ENCODE measurements at places on chromosomes 4 and X.

GRCh38 chr4:118814891-118815290 is 21.0 kb downstream of the SEC24D start:
- no peak for DNase-seq

DNA sequence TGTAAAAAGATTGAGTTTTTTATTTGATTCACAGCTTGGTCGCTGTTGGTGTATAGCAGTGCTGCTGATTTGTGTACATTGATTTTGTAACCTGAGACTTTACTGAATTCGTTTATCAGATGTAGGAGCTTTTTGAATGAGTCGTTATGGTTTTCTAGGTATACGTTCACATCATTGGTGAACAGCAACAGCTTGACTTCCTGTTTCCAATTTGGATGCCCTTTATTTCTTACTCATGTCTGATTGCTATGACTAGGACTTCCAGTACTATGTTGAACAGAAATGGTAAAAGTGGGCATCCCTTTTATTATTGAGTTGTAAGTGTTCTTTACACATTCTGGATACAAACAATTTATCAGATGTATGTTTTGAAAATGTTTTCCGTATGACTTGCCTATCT is 76.0 kb downstream of the ADGRG4 start:
- no peak for DNase-seq

GRCh38 chr4:102169345-102169744 is 175.9 kb downstream of the SLC39A8 start:
- no peak for DNase-seq

- no peak for DNase-seq
Measured at GRCh38 chr4:183098019-183098722, 886 bp upstream of the WWC2 start.

DNA sequence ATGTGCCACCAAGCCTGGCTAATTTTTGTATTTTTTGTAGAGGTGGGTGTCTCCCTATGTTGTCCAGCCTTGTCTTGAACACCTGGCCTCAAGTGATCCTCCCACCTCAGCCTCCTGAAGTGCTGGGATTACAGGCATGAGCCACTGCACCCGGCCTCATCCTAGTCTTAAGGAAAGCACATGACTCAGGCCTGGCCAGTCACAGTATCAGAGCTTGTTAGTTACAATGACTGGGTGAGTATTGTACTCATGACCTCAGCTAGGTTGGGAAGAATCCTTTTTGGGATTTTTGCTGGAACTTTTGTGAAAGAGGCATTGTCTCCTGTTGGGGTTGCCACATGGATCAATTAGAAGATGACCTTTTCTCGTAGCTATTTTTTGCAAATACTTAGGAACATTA is 292.8 kb downstream of the RAPGEF2 start:
- no peak for DNase-seq

GRCh38 chr4:73831569-73831968 is 4.9 kb upstream of the CXCL6 start:
- DNase-seq = no peak

DNA sequence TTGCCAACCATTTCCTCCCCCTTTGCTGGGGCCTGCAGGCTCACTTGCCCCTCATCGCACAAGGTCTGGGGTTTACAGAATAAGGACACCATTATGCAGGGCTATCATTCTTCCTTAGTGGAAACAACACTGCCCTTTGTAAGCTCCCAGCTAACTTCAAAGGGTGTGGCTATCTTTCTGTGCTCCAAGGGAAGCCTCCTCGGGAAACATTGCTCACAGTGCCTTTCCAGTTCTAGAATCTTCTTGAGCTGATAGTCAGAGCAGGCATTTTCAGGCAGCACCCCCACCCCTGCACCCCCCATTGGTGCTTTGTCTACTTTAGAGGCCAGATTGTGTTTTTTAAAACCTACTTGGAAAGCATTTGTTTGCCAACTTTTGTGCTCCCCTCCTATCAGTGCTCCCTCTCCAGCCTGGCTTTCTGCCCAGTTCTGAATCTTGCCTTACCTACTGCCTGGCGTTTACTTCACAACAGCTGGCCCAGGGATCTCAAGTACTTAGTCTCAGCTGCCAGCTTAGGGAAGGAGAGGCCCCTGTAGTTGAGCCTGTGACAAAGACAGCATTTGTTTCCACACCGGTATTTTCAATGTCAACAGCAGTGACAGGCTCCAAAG is 53.5 kb downstream of the PLAC1 start:
- DNase-seq = no peak

- DNase-seq = no peak
Measured at GRCh38 chr4:70705183-70706043, 16.4 kb upstream of the RUFY3 start.

GRCh38 chrX:18542905-18543304 is 117.5 kb downstream of the CDKL5 start:
- DNase-seq = no peak

- DNase-seq = no peak
Measured at GRCh38 chr4:10036807-10037342, 15.6 kb upstream of the SLC2A9 start.

DNA sequence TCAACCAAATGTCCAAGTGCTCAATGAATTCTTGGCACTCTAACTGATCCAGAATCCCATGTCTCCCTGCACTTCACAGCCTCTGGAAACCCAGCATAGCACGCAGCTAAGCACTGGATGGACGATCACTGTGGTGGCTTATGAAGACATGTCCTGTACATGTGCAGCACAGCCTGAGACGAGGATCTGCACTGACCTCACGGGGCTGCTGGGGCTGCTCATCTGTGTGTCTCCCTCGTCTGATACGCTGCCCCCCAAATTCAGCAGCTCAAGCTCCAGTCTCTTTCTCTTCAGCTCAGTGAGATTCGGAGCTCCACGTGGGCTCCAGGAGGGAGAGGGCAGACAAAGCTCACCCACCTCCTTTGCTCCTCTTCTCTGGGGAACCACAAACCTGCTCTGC is 126.9 kb downstream of the CPZ start:
- no peak for DNase-seq

GRCh38 chrX:47751670-47752069 is 85.0 kb upstream of the ZNF81 start:
- DNase-seq = no peak

GRCh38 chr4:95105983-95106382 is 348.2 kb downstream of the BMPR1B start:
- no peak for DNase-seq

- no peak for DNase-seq
Measured at GRCh38 chr4:152689615-152690501, 10.1 kb upstream of the TMEM154 start.

- no peak for DNase-seq
Measured at GRCh38 chr4:124694946-124695598, 17.5 kb downstream of the ANKRD50 start.

- DNase-seq = no peak
Measured at GRCh38 chrX:41558531-41558930, 111.4 kb downstream of the NYX start.

- DNase-seq = no peak
Measured at GRCh38 chr4:142703694-142704309, 142.3 kb downstream of the INPP4B start.

DNA sequence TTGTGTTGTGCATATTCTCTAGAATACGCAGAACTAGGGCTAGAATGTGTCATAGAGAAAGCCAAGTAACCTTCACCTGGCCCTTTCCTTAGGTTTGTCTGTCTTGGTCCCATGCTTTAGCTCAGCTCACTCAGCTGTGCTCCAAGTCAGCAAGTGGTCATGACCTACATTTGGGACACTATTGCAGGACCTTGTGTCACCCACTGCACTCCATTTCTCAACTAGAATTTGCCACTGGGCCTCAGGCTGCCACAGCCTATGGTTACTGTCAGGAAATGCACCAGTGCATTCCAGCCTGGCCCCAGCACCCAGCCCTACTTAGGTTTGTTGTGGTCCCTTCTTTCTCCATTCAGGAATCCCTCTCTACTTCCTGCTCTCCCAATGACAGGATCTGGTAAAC is 7.7 kb upstream of the FGG start:
- DNase-seq = no peak

- no peak for DNase-seq
Measured at GRCh38 chr4:185283723-185284122, 74.3 kb downstream of the SNX25 start.

All from HS-5 (cell line).